ENCODE measurements at places on chromosomes 6 and 20.
A peak's percentile ranks its signal among the peaks of the same experiment; 100 is the strongest.

DNA sequence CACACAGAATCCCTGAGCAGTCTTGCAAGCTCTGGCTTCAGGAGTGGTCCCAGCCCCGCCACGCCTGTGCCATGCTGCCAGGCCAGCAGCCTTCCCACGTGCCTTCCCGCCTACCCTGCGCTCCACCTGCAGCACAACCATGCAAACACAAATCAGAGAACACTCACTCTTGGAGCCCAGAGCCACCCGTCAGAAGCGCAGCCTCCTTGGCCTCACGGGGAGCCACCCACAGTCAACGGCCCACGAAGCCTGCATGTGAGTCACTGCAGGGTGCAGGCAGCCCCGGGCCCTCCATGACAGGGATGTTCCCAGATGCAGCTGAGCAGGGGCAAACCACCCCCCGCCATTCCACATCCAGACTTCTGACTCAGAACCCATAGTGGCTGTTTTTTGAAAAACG, 217.0 kb downstream of the DLL1 start:
- no peak for DNase-seq

GRCh38 chr20:26218301-26218700, 521.6 kb upstream of the ZNF337 start:
- no peak for DNase-seq

- DNase-seq: no peak
Observed at GRCh38 chr6:19444481-19444880, 392.7 kb upstream of the ID4 start.

- no peak for DNase-seq
Observed at GRCh38 chr6:680251-680650, 12.7 kb downstream of the EXOC2 start.

GRCh38 chr20:53480913-53481312, 112.7 kb downstream of the ZNF217 start:
- DNase-seq: no peak

DNA sequence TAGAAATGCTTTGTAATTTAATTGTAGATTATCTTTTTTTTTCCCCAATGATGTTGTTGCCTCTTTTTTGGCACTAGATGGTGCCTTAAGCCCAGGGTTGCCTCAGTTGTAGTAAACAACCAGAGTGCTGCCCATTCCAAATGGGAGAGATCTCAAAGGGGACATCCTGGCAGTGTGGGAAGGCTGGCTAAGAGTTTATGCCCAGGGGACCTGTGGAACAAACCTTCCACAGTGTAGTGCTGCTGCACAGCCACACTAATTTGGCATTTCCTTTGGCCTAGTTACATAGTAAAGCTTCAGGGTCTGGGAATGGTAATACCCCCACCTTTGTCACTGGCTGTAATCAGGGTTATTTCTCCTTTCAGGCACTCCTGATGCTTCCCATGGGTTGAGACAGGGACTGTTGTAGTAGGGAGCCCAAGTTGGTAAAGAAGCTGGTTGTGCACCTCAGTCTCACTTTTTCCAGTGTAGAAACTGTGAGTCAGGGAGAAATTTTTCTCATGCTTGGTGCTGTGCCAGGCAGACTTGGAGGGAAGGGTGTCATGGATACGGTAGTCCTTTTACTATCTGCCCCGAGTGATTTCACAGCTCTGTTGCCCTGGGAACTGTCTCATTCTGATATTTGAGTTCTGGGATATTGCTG, 177.8 kb upstream of the ECI2 start:
- DNase-seq: no peak

GRCh38 chr6:99425647-99426450, 741 bp upstream of the PNISR start:
- DNase-seq: peak; percentile 36

DNA sequence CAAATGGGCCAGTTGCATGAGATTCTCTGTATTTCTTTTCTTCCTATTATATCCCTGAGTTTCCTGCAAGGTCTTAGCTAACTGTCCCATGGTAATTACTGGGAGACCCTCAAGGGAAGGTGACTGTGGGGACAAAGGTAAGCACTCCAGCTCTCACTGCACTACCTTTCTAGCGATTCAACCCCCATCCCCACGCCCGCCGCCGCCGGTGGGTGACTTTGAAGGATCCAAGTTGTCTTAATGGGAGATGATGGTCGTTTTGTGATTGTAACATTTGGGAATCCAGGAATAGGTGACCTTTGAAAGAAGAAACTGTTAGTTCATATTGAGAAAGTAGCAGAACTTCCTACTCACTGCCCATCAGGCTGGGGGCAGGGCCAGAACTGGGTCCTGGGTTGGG, 265.5 kb downstream of the LRFN2 start:
- DNase-seq: no peak

All from activated CD4-positive, alpha-beta T cell treated with anti-CD3 and anti-CD28 coated beads, Interleukin-2, amount 50 U/mL, for 24 hours (primary cell).